Stimulated activated CD8-positive, alpha-beta memory T cell treated with anti-CD3 and anti-CD28 coated beads, Interleukin-15, amount 100 ng/mL, for 48 hours (primary cell): ENCODE measurements at places on chromosomes 5 and 9.
A peak's percentile ranks its signal among the peaks of the same experiment; 100 is the strongest.

DNA sequence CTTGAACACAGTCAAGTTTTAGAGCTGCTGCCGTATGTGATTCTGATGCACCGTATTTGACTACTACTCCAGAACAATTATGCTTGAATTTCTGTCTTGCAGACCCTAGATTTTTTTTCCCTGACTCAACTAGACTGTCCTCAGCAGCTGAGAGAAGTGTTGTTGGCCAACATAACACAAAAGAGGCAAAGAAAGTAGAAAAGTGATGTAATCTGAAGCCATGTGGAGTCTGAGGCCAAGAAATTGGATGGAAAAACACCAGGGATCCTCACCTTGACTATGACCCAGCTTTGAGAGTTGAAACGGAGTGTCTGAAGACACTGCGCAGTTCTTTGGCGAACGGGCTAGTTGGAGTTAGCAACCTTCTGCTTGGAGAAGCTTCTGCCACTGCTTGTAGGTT, 36.3 kb upstream of the FGF1 start:
- DNase-seq: no peak

GRCh38 chr5:136020383-136021015, 8.3 kb upstream of the TGFBI start:
- DNase-seq: peak; percentile 33

- DNase-seq: no peak
Measured at GRCh38 chr9:91811024-91811909, 138.8 kb downstream of the ROR2 start.

GRCh38 chr9:125889476-125890419, 142.6 kb downstream of the PBX3 start:
- peak; percentile 8 for DNase-seq

DNA sequence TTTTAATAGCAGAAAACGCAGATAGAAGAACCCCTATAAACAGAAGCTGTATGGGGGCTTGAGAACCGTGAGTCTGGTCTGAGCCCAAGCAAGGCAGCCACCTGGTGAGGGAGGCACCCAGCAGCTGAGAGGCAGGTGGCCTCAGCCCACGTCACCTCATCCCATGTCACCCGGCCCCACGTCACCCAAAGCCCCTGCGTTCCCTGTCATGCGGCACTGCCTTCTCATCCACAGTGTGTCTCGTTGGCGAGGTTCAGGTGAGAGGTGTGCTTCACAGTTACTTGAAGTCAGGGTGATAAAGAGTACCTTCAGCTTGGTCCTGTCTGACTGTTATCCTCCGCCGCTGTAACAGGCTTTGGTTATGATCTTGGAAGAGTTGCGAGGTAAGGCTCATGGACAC, 80.6 kb upstream of the IRX4 start:
- no peak for DNase-seq

DNA sequence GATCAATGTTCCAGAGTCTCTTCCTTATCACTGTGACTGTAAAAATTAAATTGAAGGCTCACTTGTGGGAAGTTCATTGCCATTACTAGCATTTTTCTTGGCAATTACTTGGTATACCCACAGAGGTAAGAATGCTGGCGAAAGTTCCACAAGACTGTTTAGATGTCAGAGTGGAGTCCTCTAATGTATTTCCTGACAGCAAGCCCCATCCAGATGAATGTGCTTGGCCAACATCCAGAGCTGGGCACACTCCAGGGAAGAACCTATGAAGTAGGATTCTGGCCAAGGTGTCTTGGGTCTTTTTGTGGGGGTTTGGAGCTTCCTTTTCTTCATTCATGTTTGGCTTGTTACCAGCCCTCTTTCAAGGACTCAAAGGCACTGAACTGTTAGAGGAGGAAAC, 473.6 kb downstream of the DMAC1 start:
- DNase-seq: no peak

DNA sequence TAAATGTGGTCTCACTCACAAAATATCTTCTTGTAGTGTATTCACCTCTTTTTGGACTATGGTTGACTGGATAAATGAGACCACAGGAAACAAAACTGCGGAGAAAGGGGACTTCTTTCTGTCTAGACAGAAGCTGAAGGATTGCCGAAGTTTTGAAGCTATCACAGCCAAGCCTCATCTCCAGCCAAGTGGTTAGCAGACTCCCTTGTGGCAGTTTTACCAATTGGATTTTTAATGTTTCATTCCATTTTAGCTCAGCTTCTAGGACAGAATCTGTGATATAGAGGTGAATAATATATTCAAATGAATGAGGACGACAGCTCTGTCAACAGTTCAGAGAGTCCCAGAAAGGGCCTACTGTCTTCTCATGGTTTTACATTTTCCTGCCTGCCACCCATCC, 215.7 kb upstream of the ZNF608 start:
- DNase-seq: no peak

- no peak for DNase-seq
Measured at GRCh38 chr9:70260606-70261005, 1.8 kb downstream of the SMC5 start.

DNA sequence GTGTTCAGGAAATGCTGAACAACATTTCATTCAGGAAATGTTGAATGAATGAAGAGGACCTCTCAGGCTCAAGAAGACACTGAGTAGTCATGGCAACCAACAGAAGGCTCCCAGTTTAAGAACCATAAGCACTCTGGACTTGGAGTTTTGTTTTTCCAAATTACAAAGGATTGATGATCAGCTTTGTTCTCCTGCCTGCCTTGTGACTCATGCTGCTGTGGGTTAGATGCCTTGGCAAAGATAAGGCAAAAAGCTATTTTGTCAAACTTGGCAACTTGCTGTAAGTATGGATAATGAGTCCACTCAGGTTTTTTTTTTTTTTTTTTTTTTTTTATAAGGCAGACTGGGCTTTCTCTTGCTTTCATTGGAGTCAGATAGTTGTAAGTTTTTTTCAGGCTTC, 365.0 kb downstream of the TMEM232 start:
- DNase-seq: no peak

DNA sequence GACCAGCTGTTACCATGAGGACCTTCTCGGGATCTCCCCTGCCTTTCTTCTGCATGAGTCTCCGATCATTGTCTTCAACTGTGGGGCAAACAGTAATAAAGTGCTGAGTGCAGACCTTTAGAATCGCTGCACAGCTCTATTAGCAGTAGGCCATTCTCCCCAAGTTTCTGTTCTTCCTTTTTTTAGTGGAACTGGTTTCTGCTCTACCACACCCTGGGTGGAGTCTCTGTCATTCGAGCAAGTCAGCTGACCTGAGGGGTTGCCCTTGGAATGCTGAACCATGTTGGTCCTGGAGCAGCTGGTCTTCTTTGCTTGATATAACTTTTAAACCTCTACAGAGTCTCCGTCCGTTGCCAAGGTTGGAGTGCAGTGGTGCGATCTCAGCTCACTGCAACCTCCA, 33.4 kb upstream of the GNPDA1 start:
- no peak for DNase-seq

DNA sequence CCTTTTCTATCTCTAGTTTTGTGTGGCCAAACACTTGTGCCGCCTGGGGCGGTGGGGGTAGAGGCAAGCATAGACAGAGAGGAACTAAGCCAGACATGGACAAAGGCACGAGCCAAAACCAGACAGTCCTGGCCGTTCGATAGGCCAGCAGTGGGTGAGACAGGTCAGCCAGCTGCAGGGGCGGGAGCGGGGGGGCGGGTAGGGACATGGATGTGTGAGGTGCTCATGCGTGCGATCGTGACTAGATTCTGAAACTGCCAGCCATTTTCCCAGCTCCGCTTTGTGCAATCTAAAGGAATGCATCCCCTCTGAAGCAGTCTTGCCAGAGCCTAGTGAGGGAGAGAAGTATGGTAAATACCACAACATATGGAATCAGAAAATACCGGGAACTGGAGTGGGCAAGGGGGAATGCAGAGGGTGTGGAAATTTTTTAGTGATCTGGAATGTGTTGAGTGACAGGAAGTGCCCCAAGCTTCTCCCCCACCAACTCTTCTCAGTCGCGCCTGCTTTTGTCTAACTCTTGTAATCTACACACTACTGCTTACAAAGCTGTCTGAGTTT, 111.9 kb downstream of the NR6A1 start:
- peak; percentile 34 for DNase-seq

DNA sequence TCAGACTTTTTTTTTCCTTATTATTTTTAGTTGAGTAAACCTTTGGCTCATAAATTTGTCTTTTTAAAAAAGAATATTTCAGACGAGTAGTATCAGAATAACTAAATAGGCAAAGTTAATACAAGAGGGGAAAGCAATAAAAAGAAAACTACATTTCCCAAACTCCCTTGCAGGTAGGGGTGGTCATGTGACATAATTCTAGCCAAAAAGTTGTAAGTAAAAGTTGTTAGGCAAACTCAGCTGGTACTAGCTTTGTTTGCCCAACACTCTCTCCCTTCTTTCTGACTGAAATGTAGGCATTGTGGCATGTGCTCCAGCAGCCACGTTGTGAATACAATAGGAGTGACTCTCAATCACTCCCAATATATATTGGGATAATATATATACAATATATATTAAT, 20.9 kb downstream of the GIN1 start:
- no peak for DNase-seq

DNA sequence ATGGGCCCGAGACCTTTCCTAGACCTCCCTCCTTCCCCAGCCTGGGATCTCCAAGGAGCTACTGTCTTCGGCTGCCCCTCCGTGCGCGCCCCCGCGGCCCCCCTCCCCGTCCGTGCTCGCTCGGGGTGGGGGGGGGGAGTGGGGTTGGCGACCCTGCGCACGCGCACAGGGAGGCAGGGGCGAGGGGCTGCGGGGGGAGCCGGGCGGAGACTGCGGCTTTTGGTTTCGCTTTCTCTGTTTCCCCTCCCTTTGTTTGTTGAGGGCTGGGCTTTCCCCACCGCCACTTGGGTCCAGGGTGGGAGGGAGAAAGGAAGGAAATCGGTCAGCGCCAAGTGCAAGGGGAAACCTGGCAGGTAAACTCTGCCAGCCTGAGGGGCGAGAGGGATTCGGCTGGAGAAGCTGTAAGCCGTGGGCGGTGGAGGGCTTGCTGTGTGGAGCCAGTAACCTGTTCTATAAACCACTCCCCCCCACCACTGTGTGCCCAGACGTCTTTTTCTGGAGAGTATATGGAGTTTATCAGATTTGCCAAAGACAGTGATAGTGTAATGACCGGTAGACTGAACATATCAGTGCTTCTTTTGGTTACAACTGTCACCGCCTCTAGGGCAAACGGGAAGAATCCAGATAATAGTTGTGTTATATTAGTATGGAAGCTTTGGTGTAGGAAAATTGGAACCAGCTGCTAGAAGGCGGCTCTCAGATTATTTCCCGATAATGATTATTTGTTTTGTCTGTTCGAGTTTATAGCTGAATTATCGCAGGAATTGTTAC, 684 bp downstream of the DNAJA1 start:
- peak; percentile 73 for DNase-seq

DNA sequence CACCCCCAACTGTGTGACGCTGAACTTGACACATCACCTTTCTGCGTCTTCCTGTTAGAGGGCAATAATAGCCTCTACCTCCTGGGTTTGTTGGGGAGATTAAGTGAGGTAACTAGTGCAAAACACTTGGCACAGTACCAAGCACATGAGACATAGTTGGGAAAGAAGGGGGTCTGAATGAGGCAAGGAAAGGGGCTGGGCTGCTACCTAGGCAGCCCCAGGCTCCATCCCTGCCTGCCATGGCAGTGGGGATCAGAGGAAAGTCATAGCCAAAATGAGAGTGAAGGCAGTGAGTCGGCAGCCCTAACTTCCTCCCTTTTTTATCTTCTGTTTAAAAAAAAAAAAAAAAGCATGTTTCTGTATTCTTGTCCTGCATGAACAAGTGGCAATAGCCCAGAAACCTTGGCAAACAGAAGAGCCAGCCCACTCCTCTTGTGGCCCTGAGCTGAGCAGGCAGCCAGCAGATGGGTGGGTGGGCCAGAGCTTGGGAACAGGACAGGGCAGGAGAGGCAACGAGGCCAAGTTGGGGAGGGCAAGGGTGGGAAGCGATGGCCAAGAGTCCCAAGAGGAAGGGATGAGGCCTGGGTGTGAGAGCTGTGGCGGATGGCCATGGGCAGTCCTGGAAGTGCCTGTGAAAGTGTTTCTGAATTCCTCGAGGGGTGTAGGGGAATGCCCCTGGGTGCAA, 11.4 kb downstream of the CAMK2A start:
- DNase-seq: no peak

DNA sequence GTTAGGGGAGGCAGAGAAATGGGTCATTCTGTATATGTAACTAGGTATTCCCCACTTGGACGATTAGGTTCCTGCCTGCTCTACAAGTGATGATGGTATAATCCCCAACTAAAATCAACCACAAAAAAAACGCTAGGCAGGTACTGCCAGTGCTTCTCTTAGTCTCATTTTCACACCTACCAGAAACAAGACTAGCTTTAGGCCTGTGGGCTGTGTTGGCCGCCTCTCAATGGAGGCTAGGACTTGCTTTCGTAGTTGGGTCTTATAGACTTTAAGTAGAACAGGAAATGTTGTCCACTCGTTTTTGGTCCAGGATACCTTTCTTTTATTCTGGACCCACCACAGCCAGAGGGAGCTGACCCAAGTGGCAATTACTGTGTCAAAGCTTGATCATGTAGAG, 111.8 kb downstream of the UNC13B start:
- no peak for DNase-seq

- DNase-seq: no peak
Measured at GRCh38 chr5:55918087-55919035, 67.2 kb downstream of the IL31RA start.

- DNase-seq: no peak
Measured at GRCh38 chr9:88966894-88967676, 24.2 kb upstream of the S1PR3 start.

GRCh38 chr5:23893561-23893960, 386.2 kb downstream of the PRDM9 start:
- no peak for DNase-seq

DNA sequence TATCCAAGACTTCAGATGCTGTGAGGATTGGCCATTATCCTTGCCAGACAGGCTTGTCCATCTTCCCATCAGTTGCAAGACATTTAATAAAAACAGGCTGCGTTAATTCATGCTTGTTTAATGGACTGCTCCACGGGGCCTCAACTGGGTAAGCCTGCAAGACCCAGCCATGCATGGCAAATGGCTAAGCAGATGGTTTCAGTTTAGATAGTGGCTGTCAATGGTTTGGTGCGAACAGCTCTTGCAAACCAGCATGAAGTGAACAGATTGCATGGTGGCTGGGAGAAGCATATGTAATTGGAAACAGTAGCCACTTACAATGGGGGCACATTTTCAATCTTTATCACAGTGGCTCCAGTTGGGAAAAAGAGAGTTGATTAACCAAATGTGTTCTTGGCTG, 628.2 kb upstream of the KLF4 start:
- DNase-seq: no peak

- DNase-seq: no peak
Measured at GRCh38 chr5:163943546-163943945, 438.1 kb downstream of the MAT2B start.
